Stimulated activated CD8-positive, alpha-beta memory T cell treated with anti-CD3 and anti-CD28 coated beads, Interleukin-7, amount 100 ng/mL, for 48 hours (primary cell): ENCODE measurements at places on chromosomes 7 and 10.

- DNase-seq, result no peak
Measured at GRCh38 chr7:158541346-158542010, 46.1 kb downstream of the PTPRN2 start.

GRCh38 chr7:136061433-136061832 is 84.3 kb upstream of the MTPN start:
- DNase-seq, result no peak

- DNase-seq, result no peak
Measured at GRCh38 chr10:69558559-69558958, 14.7 kb downstream of the NEUROG3 start.

DNA sequence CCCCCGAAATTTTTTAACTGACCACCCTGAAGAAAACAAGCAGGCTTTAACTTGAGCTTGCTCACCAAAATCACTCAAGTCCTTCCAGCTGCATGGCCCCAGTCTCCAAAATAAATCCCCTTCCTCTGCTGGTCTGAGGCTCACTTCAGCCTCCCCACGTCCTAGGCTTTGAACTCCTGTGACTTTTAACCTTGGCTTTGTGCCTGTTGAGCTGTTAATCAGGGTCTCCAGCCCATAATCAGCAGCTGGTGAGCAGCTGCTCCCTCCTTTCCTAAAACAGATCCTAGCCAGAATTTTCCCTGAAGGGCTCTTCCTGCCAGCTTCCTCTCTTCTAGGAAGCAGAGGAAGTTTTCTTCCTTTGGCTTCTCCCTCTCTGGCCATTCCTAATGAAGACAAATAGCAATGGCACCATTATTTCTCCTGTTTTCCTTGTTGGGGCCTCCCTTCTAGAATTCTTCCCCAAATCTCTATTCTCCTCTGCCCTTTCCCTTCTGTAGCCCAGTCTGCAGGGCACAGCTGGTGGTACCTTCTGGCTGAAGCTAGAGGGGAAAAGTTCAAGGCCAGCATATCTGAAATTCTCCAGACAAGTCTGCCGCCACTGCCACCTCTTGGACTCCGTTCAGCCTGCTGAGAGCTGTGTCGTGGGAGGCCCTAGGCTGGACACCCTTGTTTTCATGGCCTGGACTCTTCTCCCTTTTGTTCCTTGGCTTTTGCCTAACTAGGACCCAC is 152.1 kb downstream of the NOC3L start:
- no peak for DNase-seq

- DNase-seq, result no peak
Measured at GRCh38 chr10:116880716-116881482, 31.6 kb downstream of the ENO4 start.

- DNase-seq, result no peak
Measured at GRCh38 chr7:99289185-99289584, 16.5 kb downstream of the MYH16 start.
